M059J (cell line): ENCODE measurements at places on chromosomes 6 and 20.

DNA sequence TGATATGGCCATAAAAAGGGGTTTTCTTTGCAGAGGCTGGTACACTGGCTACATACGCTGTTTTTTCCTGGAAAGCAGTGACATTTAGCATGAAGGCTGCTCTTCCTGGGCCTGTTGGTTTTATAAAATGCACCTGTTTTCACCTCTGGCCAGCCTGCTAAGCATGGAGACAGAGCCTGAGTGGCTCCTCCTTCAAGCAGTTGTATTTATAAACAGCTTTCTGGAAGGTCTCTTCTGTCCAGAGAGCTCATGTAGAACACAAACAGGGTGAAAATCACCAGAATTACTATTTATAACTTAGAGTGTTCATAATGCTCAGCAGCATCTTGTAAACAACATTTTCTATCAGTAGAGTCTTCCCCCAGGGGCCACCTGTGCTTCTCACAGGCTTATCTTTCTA, 109.0 kb downstream of the FOXO3 start:
- DNase-seq = no peak

- DNase-seq = no peak
Observed at GRCh38 chr6:76516924-76517323, 444.5 kb upstream of the IMPG1 start.

DNA sequence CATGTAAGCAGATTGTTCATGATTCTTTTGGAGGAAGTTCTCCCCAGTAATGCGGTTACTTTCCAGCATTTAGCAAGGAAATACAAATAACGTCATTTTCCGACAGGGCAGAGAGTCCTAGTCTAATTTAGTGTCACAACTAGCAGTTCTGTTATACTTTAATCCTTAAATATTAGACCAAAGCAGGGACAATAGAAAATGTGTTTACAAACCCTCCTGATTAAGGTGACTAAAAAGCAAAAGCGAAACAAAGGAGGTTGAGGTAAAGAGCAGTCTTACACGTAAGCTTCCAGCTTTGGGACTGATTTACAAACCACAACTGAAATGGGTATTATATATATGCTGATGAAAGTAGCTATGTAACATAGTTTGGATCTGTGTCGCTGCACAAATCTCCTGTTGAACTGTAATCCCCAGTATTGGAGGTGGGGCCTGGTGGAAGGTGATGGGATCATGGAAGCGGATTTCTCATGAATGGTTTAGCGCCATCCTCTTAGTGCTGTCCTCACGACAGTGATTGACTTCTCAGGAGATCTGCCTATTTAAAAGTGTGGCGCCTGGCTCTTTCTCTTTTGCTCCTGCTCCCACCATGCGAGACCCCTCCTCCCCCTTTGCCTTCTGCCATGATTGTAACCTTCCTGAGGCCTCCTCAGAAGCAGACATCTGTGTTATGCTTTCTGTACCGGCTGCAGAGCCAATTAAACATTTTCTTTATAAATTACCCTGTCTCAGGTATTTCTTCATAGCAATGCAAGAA, 81.9 kb downstream of the PLCB1 start:
- DNase-seq = no peak

DNA sequence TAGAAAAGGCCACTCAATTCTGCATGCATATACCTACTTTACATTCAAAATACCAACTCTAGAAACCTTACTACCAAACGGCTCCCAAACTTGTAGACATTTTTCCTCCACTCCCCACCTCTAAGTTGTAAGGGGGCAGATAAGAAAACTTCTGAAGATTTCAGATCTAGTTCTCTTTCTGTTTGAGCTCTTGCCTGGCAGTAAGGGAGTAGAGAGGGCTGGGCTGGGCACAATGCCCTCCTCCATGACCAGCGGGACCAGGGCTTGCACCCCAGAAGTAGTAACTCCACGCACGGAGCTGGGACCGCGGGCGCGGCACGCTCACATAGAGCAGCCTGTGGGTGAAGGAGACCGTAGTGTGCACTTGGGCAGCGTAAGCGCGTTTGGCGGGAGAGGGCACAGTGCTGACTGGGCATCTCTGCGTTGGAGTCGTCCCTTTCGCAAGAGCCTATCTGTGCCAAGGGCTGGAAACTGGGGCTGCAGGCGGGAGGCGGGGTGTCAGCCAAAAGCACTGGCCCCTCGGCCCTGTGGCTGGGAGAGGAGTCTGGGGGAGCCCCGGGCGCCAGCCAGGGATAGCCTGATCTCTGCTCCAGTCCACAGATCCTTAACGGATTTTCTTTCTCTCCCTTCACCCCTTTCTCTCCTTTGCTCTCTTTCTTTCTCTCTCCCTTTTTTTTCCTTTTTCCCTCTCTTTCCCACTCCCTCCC, 32.4 kb downstream of the PHACTR1 start:
- DNase-seq = peak; percentile 35

GRCh38 chr6:121549736-121550135, 114.3 kb downstream of the GJA1 start:
- peak; percentile 86 for DNase-seq

GRCh38 chr20:271069-271468, 13.5 kb downstream of the DEFB132 start:
- no peak for DNase-seq

DNA sequence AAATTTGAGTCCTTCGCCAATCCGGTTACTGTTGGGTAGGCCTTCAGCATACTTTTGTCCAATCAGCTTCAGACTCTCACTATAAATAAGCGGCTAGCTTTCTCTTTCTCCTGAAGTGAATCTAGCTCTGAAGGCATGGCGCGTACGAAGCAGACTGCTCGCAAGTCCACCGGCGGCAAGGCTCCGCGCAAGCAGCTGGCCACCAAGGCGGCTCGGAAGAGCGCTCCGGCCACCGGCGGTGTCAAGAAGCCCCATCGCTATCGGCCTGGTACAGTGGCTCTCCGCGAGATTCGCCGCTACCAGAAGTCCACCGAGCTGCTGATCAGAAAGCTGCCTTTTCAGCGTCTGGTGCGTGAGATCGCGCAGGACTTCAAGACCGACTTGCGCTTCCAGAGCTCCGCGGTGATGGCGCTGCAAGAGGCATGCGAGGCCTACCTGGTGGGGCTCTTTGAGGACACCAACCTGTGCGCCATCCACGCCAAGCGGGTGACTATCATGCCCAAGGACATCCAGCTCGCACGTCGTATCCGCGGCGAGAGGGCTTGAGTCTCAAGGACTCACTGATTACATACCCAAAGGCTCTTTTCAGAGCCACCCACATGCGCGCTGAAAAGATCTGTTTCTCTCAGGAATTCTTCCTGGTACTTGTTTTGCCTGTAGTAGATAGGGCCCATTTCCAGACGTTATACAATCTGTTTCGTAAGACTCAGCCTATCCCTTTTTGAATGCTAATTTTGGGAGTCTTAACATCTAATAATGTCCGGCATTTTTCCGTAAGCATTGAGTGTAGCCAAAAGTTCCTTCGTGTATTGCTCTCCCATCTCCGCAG, 102.0 kb downstream of the OR2B2 start:
- peak; percentile 99 for DNase-seq

DNA sequence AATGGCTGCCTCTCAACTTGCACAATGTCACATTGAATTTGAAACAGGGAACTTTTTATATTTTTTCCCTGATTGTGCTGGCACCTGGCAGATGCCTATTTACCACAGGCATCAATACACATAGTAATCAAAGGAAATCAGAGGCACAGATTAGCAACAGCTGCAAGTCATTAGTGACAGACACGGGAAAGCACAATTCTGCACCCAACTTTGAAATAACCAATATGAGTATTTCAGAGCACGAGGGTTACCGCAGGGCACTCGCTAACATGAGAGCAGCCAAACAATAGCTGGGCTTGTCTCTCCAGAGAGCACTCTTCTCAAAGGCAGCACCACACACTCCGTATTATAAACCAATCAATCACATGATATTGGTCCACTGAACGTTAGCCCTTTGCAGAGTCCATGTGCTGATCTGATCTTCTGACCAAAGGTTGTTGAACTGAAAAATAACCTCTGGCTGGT, 149.5 kb downstream of the RNF144B start:
- DNase-seq = no peak

DNA sequence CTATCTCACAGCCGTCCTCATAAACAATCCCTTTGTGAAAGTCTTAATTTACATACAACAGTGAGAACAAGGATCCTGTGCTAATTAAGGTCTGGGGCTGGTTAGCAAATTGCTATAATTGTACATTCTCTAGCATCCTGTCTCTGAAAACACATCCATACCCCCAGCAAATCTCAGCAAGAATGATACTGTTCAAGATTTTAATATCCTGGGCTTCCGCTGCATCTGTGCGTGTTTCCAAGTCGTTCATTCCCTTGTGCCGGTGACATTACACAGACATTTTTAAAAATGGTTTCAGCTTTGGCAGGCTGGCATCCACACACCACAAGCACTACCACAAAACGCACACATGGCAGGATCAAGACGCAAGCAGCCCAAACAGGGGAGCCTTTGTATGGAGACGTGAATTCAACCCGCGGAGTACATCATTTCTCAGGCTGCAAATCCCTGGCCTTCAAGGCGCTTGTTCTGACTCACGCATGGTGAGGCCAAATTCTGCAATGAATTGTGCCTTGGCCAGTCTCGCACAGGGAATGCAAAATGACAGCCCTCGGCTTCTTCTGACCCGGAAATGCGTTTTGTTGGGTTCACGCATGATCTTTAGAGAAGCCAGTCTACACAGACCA, 20.3 kb downstream of the ZMYND8 start:
- peak; percentile 97 for DNase-seq

GRCh38 chr6:34888874-34889555, at the start of gene ANKS1A:
ANKS1A (plus strand) TSS chr6:34889255; CDS start chr6:34889403, 148 bp downstream.
- peak; percentile 80 for DNase-seq

DNA sequence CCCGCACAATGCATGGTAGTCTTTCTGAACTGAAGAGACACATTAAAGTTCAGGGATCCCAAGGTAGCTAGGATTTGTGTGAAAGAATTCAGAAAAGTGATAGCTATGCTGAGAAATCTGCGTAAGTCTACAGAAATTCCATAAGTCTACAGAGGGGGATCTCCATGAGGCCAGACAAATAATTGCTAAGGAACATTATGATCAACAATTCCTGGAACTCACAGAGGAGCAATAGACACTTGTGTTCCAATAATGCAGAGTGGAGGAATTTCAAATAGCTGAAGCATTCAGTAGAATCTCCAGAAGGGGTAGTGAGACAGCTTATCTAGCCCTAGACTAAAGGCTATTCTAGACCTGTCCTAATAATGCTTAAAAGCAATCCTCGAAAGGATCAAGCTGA, 315.7 kb upstream of the ECI2 start:
- DNase-seq = no peak

GRCh38 chr6:35581633-35582032, 68.9 kb upstream of the TULP1 start:
- peak; percentile 13 for DNase-seq

DNA sequence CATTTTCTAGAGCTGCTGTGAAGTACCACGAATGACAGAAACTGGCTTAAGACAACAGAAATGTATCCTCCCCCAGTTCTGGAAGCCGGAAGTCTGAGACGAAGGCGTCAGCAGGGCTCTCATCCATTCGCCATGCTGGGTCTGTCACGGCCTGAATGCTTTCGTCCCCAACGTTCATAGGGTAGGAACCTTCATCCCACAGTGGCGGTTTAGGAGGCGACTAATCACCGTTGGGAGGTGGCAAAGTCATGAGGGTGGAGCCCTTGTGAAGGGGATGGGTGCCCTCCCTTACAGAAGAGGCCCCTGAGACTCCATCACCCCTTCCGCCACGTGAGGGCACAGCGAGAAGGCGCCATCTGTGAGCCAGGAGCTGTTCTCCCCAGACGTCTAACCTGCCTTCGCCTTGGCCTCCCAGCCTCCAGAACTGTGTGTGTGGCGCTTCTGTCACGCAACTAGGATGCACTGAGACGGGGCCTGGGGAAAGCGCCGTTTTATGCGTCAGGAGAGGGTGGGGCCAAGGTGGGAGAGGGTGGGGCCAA, 250.3 kb downstream of the TTLL2 start:
- peak; percentile 19 for DNase-seq

DNA sequence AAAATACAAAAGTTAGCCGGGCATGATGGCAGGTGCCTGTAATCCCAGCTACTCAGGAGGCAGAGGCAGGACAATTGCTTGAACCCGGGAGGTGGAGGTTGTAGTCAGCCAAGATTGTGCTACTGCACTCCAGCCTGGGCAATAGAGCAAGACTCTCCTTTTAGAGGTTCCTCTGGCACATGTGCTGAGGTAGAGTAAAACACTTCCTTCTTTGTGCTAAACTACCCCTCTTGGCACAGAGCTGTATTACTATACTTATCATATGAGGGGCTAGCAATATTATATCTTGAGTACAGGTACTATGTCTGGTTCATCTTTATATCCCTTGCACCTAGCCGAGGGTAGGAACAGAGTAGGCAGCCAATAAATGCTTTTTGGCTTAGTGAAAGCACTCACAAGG, 40.2 kb upstream of the SAMHD1 start:
- no peak for DNase-seq

DNA sequence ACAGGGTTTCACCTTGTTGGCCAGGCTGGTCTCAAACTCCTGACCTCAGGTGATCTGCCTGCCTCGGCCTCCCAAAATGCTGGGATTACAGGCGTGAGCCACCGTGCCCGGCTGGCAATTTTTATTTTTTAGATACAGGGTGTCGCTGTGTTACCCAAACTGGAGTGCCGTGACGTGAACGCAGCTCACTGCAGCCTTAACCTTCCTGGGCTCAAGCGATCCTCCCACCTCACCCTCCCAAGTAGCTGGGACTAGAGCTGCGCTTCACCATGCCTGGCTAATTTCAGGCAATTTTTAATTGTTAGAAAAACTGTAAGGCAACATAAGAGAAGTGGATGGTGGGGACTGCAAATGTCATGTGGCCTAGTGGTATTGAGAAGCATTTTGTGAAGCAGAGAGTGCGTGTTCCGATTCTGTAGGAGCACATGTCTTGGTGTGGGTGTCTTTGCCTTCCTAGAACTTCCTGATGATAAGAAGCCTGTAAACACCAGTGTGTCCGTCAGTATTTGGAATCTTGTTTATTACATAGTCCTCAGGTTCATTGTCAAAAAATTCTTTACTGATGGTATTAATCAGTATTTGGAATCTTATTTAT, 18.0 kb downstream of the JARID2 start:
- no peak for DNase-seq

DNA sequence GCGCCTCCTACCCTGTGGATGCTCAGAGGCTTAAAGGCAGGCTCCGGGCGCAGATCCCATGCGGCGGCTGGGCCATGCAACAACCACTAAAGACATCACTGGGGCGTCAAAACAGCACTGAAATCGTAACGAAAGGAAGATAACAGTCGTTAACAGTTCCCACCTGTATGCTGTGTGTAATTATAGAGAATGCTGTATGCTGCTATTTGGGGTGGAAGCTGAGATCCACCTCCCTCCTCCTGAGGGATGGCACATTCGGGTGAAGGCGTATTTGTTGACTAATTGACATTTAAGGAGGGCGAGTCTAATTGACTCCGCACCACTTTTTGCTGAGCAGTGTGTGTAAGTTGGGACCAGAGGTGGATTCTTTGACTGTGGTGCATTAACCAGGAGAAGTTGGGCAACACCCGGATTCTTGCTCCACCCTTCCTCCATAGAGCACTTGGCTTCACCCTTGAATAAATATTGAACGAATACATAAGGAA, 687 bp downstream of the SLC35A1 start:
- DNase-seq = peak; percentile 54

DNA sequence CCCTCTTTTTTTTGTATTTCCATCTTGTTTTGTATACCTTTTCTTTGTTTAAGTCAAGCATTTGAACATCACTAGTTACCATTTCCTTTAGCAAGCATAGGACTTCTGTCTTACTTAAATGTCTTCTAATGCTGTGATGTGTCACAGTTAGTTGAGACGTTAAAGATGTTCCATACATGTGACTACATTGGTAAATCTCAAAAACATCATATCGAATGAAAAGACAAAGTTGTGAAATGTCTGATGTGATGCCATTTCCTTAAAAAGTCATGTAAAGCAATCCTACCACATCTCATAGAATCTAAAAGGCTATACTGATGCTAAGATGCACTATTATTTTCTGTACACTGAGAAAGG, 26.8 kb downstream of the SLC16A10 start:
- no peak for DNase-seq
